ENCODE measurements at places on chromosomes 4 and X.

DNA sequence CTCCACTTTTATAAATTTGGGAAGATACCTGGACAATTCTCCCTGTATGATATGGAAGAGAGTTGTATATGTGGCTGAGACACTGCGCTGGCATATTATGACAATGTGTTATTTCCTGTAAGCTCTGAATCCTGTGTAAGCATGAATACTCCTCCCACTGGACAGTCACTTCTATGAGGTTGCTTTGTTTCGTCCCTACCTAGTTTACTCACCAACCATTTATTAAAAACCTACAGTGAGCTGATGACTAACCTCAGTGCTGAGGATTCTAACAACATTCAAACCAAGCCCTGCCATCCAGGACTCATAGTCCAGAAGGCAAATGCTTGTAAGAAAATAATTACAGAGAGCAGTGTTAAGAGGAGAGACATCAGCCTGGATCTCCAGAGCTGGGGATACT lies 1632.9 kb upstream of the TENM3 start:
- no peak for DNase-seq

DNA sequence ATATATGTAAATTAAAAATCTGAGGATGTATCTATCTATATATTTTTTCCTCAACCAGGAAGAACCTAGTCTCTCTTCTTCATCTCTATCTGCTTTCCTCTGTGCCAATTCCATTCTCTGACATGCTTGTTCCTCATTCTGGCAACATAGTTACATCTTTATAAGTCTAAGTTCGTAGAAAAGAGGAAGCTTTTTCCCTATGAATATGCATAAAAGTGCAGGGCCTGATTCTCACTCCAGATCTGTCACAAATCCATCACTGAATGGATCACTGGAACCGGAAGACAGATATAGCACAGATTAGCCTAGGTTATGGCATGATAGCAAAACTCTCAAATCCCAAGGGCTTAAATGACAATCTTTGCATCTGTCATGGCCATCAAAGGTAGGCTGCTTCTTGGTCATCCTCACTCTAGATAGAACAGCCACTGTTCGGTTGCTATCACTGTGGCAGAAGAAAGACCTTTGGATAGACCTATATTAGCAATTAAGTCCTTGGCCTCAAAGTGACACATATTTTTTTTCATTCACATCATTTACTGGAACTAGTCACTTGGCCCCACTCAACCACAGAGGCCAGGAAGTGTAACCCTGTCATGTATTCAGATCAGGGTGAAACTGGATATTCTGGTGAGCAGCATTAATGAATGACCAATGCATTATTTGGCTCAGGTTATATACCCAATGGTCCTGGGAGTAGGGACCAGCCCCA lies 22.2 kb downstream of the DTHD1 start:
- DNase-seq: no peak

GRCh38 chr4:94590493-94590892 lies 138.8 kb downstream of the PDLIM5 start:
- DNase-seq: no peak

GRCh38 chr4:106496061-106496460 lies 127.5 kb upstream of the GIMD1 start:
- no peak for DNase-seq

DNA sequence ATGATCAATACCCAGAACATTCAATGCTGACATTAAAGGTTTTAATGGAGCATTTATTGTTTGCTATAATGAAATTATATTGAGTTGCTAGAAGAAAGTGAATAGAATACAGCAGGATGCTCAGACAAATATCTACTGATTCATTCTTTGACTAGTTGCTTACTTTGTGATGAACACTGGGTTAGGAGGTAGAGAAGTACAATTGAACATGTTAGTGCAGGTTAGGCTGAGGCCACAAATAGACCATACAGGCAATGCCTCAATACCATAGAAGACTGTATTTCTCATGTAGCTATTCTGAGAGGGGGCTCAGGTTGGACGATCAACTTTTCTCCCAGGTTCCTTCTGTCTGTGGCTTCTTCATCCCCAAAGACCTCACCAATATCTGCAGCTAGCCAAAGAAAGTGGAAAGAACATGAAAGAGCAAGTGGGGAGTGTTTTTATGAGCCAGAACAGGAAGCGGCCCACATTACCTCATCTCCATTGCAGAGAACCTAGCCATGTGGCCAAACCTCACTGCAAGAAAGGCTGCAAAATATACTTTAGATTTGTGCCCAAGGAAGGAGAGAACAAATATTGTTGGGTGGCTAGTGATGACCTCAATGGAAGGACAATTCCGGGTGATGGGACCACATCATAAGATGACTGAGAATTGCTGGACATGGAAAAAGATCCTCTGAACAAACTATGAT lies 180.3 kb upstream of the GATB start:
- DNase-seq: no peak
